Ovary (tissue), 10 donors: ENCODE measurements at places on chromosomes 2 and 18.

- no peak for DNase-seq
These were observed 40.5 kb upstream of the SH3BP4 start for GRCh38 chr2:234911271-234911670.

DNA sequence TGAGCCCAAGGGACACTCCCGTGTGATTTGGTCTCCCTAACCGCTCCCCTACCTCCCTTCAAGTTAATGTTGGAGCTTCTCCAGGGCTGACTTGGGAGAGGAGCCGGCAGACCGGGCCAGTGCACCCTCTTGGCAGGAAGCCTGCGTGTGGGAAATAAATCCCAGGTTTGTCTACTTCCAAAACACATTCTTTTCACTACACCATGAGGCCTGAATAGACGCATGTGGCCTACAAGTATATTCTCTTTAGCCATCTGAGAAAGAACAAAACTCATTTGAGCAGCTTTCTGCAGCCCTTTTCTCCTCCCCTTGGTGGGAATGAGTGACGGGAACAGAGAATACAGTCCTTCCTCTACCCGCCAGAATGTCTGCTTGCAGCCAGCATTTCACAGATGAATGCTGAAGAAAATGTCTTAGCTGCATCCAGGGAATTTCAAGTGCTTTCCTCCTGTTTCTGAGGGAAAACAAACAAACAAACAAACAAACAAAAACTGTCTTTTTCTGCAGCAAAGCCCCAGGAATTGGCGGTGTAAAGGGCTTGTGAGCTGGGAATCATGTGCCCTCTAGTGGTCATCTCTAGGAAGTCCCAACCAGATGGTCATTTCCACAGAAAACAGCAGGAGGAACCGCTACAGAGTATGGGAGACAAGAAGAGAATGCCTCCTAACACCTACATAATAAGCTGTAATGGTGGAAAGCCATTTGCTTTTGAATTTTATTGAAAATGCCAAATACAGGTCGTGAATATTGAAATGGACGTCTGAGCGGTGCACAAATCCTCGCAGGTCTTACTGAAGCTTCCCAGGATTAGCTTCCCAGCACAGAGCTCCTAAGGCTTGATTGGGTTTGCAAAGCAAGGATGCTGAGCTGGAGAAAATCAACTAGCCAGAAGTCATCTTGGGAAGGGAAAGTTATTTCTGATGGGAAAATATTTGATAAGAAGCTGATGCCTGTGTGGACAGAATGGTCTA is 41.2 kb upstream of the DAPL1 start:
- DNase-seq, result peak; percentile 53

GRCh38 chr2:173407646-173408045 is 53.0 kb downstream of the CDCA7 start:
- DNase-seq, result no peak

GRCh38 chr2:70479816-70480215 is 73.8 kb downstream of the TGFA start:
- no peak for DNase-seq

DNA sequence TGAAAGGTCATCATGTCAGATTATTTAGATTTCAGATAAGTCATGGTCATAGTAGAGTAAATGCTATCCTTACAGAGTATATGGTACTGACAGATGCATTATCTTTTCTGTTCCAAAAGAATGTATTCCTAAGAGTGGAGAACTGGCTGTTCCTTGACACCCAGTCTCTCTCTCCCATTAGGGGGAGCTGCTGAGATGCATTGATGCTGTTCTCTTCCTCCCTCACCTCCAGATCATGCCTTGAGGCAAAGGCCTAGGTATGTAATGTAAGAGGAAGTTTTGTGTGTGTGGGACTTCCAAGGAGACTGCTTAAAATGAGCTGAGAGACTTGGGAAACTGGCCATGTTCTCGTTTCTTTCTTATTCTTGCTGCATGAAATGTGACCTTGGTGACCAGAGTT is 979.5 kb upstream of the CELF4 start:
- no peak for DNase-seq

GRCh38 chr2:195300631-195301030 is 356.4 kb upstream of the SLC39A10 start:
- no peak for DNase-seq

- no peak for DNase-seq
These were observed 1281.6 kb upstream of the TMEFF2 start for GRCh38 chr2:193476171-193476800.
